ENCODE measurements at places on chromosomes 2 and 18. TPM values are rescaled to one million over a fixed set of nuclear protein-coding genes. Genes with fewer than 3 reads are reported as not detected.

The IRS1 gene
- 24.7 TPM for total RNA-seq

The IMPA2 gene
- total RNA-seq, result 4.7 TPM

The SKOR2 gene
- not detected for total RNA-seq

The SFTPB gene
- total RNA-seq, result not detected

The ST3GAL5 gene
- 0.33 TPM for total RNA-seq

The BCL11A gene
- 41.6 TPM for total RNA-seq

The GPATCH11 gene
- total RNA-seq, result 2.7 TPM

The CYP27C1 gene
- 3.1 TPM for total RNA-seq

The STEAP3 gene
- 5.2 TPM for total RNA-seq

The KCNE4 gene
- 42.0 TPM for total RNA-seq

The LYPD1 gene
- total RNA-seq, result not detected

The LYG2 gene
- not detected for total RNA-seq

The KCNK3 gene
- not detected for total RNA-seq

The DOK1 gene
- 4.9 TPM for total RNA-seq

The UGT1A6 gene
- total RNA-seq, result 0.79 TPM

The FNDC4 gene
- 12.1 TPM for total RNA-seq

The TRIM54 gene
- not detected for total RNA-seq

The LBX2 gene
- 1.8 TPM for total RNA-seq

The SIX2 gene
- 2.0 TPM for total RNA-seq

The CHRNG gene
- not detected for total RNA-seq

The CENPA gene
- total RNA-seq, result 1.6 TPM

The ZSWIM2 gene
- not detected for total RNA-seq

The FECH gene
- total RNA-seq, result 17.7 TPM

The GRHL1 gene
- total RNA-seq, result 8.2 TPM

The LRRC30 gene
- total RNA-seq, result not detected

The PSD4 gene
- total RNA-seq, result 61.6 TPM
